Astrocyte of the spinal cord (primary cell): ENCODE measurements at places on chromosomes 6 and 20.
A peak's percentile ranks its signal among the peaks of the same experiment; 100 is the strongest.

GRCh38 chr6:75893058-75893775, 144.2 kb downstream of the MYO6 start:
- peak; percentile 83 for DNase-seq

- no peak for DNase-seq
Measured at GRCh38 chr6:44006872-44007303, 120.4 kb downstream of the MRPL14 start.

DNA sequence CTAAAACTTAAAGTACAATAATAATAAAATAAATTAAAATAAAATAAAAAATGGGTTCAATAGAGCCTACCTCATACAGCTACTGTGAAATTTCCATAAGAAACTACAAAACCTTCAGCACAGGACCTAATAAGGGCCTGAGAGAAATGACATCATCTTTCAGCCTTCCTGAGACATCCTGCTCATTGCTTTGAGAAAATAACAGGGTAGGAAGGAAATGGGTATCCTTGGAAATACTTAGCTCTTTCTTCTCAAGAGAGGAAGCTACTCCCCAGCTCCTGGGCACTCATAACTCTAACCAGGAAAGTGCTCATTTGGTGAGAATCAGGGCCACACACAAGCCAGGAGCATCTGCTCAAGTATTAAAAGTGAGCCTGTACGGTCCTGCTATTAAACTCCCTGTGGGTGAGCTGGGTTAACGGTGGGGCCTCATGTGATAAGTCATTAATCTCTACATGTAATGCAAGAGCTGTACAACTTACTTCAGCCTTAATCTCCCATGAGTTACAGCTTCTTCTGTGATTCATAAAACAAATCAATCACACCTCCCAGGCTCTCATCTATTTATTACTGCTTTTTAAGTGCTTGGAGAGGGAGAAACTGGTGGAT, 141.4 kb downstream of the MAFB start:
- peak; percentile 32 for DNase-seq

DNA sequence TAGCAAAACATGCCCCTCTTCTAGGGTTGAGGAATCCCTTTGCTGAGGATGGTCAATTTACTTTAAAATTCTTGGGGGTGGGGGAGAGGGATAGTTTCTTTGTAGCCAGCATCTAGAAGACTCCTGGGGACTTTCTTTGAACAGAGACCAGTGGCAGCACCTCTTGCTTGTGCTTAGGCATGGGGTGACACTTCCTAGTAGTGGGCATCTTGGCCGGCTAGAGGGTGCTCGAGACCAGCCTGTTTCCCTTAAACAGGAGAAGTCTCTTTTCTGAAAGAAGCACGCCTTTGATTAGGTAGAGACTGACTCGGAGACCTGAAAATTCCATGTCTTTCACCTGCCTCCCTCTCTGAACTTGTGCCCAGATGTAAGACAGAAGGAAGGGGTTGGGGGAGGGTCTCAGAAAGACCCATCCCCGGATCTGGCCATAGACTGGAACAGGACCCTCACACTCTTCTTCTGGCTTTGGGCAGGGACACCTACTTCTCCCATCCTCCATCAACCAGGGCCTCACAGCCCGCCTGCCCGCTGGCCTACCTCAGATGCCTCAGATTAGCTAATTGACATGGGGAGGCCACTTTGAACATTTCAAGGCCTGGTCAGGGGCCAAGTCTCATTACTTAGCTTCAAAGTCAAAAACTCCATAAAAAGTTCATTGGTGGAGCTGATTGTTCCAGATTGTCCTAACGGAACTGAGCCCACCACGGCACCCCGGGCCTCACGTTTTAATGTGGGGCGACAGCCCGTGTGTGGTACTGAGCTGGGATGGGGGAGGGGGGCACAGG, 172.2 kb downstream of the CDC5L start:
- no peak for DNase-seq

DNA sequence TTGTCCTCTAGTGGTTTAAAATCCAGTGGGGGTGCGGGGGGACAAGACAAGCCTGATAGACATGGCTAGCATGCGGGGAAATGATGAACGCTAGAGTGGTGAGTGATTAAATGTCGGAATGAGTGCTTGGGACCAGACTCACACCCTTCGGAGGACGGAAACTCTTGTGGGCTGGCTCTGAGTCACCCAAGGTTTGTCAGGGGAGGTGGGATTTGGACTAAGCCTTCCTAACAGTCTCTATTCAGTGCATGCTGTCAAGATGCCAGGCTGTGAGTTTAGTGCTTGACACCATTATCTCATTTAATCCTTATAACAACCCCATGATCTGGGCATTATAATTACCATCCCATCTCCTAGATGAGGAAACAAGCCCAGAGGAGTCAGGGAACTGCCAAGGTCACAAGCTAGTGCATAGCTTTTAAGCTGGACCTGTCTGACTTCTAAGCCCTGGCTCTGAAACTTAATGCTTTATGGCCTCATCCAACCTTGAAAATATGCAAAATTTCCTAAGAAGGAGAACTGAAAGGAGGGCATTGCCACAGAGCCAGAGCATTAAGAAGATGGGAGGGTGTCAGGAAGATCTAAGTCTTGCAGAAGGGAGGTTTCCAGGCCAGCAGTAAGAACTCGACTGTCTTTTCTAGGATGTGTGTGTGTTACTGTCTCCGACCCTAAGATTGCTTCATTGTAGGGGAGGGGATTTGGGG, 168.7 kb upstream of the LRFN2 start:
- peak; percentile 34 for DNase-seq

DNA sequence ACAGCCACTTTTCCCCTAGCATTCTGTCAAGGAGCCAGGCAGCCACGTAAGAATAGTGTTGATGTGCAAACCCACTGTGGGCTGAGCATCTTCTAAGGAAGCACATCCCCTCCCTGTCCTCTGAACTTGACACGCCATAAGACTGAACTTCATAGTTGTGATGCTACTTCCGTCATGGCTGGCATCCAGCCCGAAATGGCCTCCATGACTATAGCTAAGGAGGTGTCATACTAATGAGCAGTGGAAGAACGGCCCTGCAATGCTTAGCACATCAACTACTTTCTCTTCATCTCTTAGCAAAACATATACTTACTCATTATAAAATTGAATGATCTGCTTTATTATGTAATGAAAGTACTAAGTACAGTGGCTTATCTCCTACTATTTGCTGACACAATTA, 110.2 kb downstream of the GJA10 start:
- DNase-seq = no peak

DNA sequence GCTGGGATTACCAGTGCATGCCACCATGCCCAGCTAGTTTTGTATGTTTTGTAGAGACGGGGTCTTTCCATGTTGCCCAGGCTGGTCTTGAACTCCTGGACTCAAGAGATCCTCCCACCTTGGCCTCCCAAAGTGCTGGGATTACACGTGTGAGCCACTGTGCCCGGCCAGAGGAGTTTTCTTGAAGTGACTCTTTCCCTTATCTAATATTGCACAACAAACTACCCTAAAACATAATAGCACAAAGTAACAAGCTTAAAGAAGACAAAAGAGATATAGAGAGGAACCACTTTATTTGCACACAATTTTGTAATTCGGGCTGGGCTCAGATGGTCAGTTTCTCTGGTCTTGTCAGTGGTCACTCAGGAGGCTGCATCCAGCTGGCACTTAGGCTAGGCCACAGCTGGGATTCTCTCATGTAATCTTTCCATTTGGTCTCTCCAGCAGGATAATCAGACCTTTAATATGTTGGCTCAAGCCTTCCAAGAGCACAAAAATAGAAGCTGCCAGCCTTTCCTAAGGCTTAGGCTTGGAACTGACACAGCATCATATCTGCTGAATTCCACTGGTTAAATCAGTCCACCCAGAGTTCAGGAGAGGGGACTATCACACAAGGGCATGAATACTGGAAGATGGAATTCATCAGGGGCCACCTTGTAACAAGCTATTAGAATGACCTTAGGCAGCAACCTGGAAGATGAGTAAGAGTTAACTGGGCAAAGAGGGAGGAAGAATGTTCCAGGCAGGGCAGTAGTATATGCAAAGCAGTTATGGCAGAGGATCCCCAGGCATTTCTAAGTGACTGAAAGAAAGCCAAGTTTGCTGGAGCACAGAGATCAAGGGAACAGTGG, 56.7 kb upstream of the PNRC1 start:
- peak; percentile 11 for DNase-seq

GRCh38 chr20:49750611-49751396, 37.1 kb upstream of the B4GALT5 start:
- DNase-seq = no peak

DNA sequence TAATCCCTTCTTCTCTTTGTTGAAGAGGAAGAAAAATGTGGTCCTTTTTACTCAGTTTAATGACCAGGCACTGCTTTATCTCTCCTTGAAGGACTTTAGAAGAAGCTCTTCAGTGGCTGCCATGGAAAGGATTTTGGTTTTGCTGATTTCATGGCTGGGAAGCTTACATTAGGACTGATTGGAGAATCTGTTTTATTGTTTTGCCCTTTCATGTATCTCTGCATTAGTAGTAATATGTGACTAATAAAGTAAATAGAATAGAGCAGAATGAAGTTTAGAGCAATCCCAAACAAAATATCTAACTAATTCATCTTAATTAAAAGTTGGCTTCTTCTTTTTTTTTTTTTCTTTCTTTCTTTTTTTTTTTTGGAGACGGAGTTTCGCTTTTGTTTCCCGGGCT, 502.9 kb downstream of the HAO1 start:
- peak; percentile 5 for DNase-seq

- no peak for DNase-seq
Measured at GRCh38 chr6:40623932-40624331, 36.8 kb upstream of the LRFN2 start.

- DNase-seq = no peak
Measured at GRCh38 chr20:676315-676937, 824 bp upstream of the SCRT2 start.

DNA sequence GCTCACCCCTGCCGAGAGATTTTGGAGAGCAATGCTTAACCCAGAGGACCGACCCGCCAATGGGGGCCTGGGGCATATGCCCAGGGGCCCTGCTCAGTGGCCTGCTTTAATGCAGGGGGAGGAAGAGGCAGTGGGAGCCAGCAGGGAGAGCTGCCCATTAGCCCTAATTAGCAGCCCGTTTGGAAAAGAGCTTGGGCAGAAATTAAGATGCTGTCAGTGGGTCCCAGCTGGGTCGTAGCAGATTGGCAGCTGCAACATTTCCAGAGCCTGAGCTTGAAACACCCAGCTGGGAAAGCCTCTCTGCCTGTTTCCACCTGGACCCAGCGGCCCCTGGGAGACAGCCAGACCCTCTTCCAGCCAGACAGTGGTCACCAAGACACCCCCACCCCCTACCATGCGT, 39.5 kb downstream of the CD40 start:
- DNase-seq = no peak

DNA sequence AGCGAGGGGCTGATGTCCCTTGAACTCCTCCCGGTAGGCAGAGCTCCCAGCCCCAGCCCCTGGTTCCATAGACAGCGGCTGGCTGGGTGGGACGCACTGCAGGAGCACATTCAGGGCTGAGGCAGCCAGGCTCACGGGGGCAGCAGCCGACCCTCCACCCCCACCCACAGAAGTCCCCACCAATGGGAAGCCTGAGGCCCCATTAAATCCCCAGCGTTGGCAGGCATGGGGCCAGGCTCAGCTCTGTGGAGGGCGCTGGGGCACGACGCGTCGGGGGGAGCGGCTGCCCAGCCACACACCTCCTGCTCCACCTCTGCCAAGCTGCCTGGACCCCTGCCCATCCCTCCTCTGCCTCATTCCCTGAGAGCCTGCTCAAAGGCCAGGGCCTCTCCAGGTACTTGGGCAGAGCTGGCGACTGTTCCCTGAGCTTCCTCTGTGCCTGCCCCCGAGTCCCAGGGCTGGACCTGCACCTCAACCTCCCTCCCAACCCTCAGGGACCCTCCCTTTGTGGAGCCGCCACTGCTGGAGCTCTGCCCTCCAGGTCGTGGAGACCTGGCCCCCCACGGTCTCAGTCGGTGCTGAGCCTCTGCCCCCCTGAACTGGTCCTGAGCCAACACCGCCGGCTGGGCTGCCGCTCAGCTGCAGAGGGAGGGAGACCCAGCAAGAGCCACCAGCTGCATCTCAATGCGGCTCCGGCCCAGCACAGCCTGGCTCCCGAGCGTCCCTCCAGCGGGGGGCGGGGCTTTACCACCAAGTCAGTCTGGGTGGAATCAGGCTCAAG, 9.1 kb downstream of the CHRNA4 start:
- DNase-seq = no peak

- DNase-seq = peak; percentile 87
Measured at GRCh38 chr6:131602781-131603312, 25.2 kb downstream of the MED23 start.

GRCh38 chr6:30889921-30890645, 5.8 kb downstream of the DDR1 start:
- DNase-seq = peak; percentile 30

- DNase-seq = no peak
Measured at GRCh38 chr6:25178336-25179035, 100.7 kb upstream of the CARMIL1 start.

DNA sequence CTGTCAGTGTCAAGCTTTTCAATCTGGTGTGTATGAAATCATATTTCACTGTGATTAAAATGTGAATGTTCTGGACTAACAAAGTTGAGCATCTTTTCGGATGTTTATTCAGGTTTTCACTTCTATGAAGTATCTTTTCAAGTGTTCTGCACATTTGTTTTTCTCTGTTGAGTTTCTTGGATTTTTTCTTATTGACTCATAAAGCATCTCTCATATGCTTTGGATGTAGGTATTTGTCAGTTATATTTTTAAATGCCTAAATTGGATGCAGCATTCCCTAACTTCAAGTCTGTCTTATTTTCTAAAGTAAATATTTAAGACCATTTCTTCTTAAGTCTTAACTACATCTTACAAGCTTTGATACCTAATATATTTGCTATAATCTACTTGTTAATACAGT, 398.0 kb downstream of the PLCB1 start:
- DNase-seq = no peak

GRCh38 chr20:52975029-52975732, 3.0 kb downstream of the TSHZ2 start:
- no peak for DNase-seq

- DNase-seq = no peak
Measured at GRCh38 chr6:68372991-68373390, 262.1 kb upstream of the ADGRB3 start.

DNA sequence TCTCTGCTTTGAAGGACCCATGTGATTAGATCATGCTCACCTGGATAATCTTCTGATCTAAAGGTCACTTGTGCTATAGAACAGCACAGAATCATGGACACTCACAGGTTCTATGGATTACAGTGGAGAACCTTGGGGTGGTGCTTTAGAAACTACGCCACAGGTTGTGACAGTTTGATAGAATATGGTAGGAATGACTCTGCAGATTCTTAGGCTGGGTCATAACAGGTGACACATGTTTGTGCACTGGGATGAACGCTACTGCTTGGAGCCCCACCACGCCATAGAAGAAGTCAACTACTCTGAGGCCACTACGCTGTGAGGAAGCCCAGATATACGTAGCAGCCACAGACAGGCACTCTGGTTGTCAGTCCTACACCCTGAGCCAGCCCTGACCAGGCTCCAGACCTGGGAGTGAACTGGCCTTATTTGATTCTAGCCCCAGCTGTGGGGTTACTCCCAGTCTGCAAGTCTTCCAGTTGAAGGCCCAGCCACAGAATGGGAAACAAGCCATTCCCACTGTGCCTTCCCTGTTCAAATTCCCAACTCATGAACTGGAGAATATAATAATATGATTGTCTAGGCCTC, 99.0 kb upstream of the SLC24A3 start:
- no peak for DNase-seq
